Right lung (tissue), 10 donors: ENCODE measurements at places on chromosomes 5 and 9. TPM values are rescaled to one million over a fixed set of nuclear protein-coding genes. Genes with fewer than 3 reads are reported as not detected.

DNA sequence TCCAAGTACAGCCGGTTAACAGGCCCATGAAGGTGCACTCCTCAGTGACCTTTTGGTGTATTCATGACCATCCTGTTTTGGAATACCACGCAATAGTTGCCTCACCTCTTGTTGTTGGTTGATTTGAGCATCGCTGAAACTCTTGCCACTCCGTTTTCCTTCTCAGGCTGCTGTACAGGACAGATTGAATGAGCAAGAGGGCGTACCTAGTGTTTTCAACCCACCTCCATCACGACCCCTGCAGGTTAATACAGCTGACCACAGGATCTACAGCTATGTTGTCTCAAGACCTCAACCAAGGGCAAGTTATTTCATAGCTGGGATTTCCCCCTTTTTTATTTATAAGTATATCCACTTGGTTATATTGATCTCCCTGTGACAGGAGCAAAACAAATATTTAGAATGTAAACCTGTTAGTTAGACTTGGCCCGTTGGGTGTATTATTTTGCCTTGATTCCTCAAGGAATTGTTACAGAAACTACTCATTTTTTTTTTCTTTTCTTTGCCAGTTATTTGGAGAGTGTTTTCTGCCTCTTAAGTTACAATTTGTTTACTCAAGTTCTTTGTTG, 38.1 kb downstream of the FAF2 start:
- DNase-seq, result no peak

STARD4 gene
- 49.1 TPM for polyA plus RNA-seq

- no peak for DNase-seq
Measured at GRCh38 chr5:107563959-107564544, 106.7 kb downstream of the EFNA5 start.

GPRIN1 gene
- 1.0 TPM for polyA plus RNA-seq

SLC6A19 gene
- polyA plus RNA-seq, result 0.13 TPM

GRCh38 chr9:111898331-111899096, 1.9 kb downstream of the UGCG start:
- DNase-seq, result no peak
